ENCODE measurements at places on chromosomes 5 and 9.

DNA sequence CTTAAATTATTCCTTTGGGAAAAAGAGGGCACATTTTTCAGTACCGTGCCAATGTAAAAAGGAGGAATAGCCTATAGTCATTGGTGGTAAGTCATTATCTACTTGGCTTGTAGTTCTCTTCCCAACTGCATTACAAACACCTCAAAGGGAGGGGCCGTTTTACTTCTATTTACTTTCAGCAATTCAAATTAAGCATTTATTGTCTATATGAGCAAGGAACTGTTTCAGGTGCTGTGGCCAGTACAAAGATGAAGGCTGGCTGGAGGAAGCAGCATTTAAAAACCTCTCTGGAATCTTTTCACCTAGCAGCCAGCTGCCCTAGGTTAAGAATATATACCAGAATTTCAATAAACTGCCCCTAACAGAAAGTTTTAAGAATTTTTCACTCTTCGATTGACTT is 48.9 kb downstream of the SEMA6A start:
- DNase-seq: no peak

- no peak for DNase-seq
Observed at GRCh38 chr9:76896035-76896434, 9.9 kb downstream of the PRUNE2 start.

DNA sequence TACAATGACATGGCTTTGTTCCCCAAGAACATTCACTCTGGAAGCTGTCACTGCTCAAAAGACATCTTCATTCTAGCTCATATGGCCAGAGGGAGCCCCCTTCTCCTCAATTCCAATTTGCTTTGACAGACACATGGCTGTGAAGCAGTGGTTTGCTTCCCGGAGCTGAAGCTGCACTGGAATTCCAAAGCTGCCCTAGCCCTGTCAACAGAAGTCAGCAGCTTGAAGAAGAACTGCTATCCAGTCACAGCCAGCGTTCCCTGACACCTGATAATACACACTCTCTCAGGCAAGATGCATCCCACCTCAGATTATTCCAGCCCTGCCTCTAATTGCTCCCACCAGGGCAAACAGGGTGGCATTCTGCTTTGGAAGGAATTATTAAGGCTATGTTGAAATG is 93.7 kb downstream of the SEMA5A start:
- no peak for DNase-seq

GRCh38 chr9:106620866-106621265 is 242.1 kb upstream of the ZNF462 start:
- no peak for DNase-seq

- no peak for DNase-seq
Observed at GRCh38 chr5:174424219-174425053, 299.9 kb upstream of the MSX2 start.

- DNase-seq: no peak
Observed at GRCh38 chr9:109907810-109908458, 127.9 kb downstream of the PALM2AKAP2 start.

DNA sequence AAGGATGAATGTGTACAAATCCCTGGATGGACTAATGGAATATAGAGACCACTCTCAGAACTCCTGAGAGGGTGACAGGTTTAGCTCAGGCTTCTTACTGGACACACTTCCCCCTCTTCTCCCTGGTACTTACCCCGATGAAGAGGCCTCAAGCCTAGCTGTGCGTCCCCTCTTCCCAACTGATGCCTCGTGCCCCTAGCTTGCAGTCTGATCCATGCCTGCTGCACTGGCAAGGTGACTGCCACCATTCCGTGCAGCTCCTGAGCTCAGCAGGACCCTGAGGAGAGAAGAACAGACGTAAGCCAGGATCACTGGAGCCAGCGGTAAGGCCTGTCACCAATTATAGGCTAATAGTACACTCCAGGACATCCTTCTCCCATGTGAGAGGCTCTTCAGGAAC is 5.5 kb upstream of the STOML2 start:
- DNase-seq: no peak

- DNase-seq: no peak
Observed at GRCh38 chr5:73444499-73445438, 3.8 kb downstream of the FOXD1 start.
